MG63 (cell line): ENCODE measurements at places on chromosomes 3 and 15.

GRCh38 chr3:12135029-12135657 lies 23.6 kb downstream of the TIMP4 start:
- peak; percentile 50 for DNase-seq

DNA sequence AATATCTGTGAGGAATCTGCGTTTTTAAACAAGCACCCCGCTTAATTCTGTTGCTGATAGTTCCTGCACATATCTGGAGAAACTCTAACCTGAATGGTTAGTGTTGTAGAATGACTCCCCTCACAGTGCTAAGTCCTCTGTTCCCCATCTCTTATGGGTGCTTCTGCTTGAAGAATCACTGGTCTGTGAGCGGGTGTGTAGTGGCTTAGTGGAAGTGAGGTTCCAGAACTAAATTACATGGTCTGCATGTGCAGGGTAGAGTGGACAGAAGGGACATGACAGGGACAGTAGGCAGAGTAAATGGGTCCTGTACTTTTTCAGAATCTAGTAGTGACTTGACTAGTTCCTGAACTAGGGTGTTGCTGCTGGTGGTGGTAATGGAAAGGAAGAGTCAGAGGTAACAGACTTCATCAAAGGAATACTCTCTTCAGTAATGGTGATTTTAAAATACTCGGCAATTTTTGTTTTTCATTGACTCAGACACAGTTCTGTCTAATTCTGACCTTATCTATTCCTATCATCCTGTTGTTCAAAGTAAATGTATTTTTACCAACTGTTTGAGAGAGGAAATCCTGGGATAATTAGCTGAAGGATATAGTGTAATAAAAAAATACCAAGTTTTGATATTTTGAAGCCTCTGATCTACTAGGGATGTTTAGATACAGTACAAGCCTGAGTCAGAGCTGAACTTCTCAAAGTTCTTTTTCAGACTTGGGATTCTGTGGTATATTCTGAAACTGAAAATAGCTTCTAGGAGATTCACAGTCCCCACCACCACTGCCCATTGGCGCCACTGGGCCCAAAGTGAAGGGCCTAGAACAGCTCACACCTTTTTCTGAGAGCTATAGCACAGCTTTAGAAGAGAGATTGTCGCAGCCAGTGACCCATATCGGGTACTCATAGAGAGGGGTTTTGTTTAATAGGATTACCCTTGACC lies 55.5 kb downstream of the FNDC3B start:
- no peak for DNase-seq

DNA sequence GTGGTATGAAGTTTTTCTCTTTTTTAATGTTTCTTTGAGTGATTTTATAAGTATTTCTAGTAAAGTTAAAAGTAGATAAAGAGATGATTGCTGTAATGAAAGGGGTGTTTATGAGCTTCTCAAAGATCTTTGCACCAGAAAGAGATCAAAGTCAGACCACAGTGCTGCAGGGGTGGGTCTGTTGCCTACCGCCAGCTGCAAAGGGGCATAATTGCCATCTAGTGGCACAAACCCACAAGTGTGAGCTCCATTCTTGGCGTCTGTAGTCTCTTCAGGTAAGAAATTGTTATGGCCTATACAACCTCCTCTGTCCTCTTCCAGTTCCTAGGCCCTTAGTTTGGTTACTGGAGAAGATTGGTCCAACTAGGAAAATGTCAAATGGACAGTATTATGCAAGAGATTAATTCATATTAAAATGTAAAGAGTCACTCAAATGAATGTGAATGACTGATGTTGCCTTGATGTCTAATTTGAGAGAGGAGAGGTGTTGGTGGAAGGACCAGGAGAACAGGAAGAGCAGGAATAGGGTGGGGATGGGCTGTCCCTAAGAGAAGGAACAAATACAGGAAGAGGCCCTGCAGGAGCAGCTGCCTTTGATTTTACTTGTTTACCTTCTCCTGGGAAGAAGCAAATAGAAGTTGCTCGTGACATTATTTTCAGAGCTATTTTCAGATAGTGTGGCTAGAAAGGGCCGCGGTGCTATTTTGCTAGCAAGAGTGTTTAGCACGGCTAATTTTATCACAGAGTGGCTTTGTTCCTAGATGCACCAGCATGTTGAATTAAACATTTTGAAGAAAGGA lies 53.0 kb upstream of the GSK3B start:
- no peak for DNase-seq

DNA sequence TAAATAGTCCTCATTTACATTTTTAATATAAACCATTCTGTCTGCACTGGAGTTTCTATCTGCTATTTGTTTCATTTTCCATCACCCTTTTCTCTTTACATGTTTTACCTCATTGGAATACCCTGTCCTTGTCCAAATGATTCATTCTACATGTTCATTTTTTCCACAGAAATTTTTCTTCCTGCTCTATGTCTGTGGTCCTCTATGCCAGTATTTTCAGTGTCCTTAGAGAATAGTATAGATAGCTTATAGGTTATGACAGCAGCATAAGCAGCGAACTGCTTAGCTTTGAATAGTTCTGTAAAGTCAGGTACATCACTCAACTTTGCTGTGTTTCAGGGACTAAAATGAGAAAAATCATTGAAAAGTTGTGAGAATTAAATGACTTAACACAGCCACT lies 742.3 kb upstream of the CBLB start:
- DNase-seq, result no peak

DNA sequence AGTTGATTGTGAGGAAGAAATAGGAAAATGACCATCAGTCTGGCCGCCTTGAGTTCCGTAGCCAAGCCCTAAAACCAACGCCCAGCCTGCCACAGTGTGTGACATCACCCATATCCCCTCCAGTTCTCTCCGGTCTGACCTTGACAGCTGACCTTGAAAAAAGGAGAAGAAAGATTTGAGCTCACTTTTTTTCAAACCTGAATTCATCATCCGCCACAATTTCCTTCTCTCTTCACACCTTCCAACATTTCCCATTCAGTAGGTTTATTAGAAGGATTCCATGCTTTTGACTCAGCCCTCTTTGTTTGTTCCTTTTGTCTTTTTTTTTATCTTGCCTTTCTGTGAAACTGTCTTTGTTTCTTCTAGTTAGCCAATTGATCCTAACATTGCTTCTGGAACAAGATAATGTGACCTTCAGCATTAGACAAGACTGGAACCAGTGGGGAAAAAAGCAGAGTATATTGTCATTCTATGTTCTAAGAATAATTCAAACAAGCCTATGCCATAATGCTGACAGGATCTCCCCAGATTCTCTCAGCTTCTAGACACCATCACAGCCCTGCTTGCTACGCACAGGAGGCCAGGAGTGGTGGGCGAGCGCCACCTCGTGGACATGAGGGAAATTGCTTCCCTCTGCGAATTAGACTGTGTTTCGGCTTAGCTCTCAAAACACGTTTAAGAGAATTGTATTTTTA lies 283.1 kb downstream of the FGF12 start:
- DNase-seq, result peak; percentile 51

DNA sequence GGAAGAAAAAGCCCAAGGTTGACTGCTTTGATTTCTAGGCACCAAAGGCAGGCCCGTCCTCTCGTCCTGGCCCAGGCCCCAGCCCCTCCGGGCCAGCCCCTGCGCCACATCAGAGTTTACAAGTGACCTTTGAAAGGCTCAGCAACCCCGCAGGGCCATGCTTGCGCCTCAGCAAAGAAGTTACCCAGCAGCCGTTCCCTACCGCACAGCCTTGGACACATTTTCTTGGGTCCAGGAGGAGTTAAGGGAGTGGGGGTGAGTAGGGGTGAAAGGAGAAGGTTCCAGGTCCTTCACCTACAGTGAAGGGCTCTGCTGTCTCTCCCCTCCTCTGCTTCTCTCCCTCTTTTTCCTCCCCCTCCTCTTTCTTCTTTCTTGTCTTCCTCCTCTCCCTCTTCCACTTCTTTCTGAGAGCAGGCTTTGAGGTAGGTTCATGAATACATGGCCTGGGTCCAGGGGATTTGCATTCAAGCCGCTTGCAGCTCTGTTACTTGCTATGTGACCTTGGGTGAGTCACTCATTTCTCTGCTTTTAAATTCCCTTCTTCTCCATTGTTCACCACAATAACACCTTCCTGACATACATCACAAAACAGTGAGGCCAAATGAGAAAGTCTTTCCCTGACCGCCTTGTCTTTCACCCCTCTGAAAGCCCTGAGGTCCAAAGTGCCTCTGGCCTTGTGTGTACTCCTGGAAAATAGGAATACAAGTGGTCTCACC lies 223.3 kb upstream of the TPRG1 start:
- DNase-seq, result peak; percentile 78

DNA sequence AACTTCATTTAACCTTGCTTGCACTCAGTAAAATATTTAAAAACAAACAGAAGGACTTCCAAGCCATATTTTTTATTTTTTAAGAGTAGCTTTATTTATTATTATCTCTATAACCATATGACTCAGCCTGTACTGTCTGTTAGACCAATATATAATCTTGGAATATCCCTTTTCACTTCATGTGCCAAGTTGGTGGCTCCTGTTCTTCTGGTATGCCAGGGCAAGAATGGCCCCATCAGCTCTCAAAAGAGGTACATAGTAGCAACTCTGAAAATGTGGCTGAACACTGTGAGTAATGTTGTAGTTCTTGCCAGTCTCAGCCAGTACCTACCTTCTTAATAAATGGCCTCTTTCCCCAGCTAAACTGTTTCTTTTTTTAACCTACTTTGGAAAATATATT lies 257.0 kb upstream of the UBE2E1 start:
- DNase-seq, result no peak

DNA sequence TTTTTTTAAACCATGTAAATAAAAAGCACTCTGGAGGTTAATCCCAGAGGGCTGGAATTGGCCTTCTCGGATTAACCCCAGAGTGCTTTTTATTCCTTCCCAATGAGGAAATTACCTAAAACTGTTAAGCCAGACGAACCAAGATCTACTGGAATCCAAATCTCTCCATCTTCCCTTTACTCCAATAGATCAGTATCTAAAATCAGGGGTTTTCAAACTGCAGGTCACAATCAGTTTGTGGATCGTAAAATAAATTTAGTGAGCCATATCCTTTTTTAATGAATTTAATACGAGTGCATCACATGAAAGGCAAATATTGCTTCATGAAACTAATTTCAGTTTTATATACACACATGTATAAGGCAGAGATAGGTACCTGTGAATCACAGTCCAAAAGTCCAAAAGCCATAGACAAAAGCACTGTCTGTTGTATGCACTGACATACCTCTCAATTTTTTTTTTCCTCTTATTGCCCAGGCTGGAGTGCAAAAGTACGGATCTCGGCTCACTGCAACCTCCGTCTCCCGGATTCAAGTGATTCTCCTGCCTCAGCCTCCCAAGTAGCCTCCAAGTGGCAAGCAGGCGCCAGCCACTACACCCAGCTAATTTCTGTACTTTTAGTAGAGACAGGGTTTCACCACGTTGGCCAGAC lies 61.3 kb downstream of the TBL1XR1 start:
- DNase-seq, result no peak

DNA sequence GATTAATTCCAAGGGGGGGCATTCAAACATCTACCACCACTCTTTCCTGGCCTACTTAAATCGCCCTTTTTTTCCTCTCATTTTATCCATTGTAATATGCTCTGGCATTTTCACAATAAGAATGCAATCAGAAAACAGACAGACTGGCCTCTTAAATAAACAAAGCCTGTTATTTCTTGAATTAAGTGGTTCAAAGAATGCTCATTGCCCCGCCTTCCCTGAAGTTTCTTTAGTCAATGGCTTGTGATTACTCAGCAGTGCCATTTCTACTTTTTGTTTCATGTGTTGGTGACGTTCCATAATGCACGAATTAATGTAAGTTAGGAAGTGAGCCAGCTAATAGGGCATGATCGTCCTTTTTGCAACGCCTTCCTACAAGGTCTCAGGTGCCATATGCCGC lies 68.0 kb downstream of the FBN1 start:
- no peak for DNase-seq
